ENCODE measurements at places on chromosomes 3 and 15. TPM values are rescaled to one million over a fixed set of nuclear protein-coding genes. Genes with fewer than 3 reads are reported as not detected.

HESX1 gene
- total RNA-seq: 0.55 TPM

ACAA1 gene
- total RNA-seq: 59.7 TPM

NANOGP8 gene
- not detected for total RNA-seq

CSPG5 gene
- 0.08 TPM for total RNA-seq

C2CD4B gene
- not detected for total RNA-seq

C3orf49 gene
- total RNA-seq: not detected

SKIL gene
- total RNA-seq: 21.9 TPM

IL20RB gene
- total RNA-seq: 175 TPM

U2SURP gene
- total RNA-seq: 50.1 TPM

LXN gene
- total RNA-seq: 8.3 TPM

C3orf52 gene
- 3.6 TPM for total RNA-seq

EHHADH gene
- 6.0 TPM for total RNA-seq

GOLGA6D gene
- not detected for total RNA-seq

CMTM8 gene
- 2.5 TPM for total RNA-seq

NR2F2 gene
- 2.3 TPM for total RNA-seq

FILIP1L gene
- total RNA-seq: 8.0 TPM

SLC33A1 gene
- total RNA-seq: 40.9 TPM

VGLL4 gene
- total RNA-seq: 23.9 TPM

AHSG gene
- total RNA-seq: not detected

GOLGA8Q gene
- total RNA-seq: 1.2 TPM

SYNM gene
- 1.7 TPM for total RNA-seq

ADGRG7 gene
- total RNA-seq: not detected

SLC49A4 gene
- 19.8 TPM for total RNA-seq

STAC gene
- 4.9 TPM for total RNA-seq

APOD gene
- 0.23 TPM for total RNA-seq
